ENCODE measurements at places on chromosomes 16 and 17.

DNA sequence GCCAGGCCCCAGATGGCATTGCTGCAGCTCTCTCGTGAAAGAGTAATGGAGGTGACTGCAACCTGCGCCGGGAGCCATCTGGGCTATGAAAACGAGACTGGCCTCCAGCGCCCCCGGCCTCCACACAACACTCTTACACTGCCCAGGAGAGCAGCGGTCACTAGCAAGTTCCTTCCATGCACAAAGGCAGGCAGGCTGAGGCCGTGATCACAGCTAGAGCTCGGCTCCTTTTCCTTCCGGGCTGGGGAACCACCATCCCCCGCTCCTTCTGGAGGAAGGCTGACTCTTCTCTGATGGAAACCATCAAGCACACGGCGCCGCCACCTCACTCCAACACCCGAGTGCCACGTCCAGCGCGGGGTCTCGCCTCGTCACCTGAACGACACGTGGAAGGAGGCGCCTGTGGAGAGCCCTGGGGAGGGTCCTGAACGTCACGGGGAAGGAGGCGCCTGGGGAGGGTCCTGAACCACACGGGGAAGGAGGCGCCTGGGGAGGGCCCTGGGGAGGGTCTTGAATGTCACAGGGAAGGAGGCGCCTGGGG is 61.9 kb downstream of the KLHDC4 start:
- no peak for DNase-seq

DNA sequence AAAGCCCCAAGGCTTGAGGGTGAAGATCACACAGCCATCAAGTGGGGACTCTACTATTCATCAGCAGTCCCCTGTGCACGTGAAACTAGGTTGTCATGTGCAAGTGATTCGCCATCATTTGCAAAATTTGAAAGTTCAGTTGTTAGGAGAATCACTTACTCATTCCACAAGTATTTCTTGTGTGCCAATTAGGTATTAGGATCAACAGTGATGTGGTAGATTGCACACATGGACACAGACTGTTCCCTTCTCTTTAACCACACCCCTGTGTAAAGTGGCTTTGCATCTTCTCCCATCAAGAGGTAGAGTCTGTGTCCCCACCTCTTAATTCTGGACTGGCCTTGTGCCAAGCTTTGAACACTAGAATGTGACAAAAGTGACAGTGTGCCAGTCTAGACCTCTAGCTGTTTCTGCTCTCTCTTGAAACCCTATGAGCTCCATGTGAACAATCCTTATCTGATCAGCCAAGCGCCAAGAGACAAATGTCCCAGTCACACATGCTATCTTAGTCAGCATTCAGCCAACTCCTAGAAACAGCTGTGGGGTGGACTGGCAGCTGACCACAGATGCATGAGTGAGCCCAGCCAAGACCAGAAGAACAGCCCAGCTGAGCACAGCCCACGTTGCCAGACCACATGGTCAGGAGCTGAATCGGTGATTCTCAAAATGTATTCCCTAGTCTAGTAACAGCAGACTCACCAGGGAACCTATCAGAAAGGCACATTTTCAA is 31.5 kb upstream of the SHISA9 start:
- DNase-seq, result no peak

DNA sequence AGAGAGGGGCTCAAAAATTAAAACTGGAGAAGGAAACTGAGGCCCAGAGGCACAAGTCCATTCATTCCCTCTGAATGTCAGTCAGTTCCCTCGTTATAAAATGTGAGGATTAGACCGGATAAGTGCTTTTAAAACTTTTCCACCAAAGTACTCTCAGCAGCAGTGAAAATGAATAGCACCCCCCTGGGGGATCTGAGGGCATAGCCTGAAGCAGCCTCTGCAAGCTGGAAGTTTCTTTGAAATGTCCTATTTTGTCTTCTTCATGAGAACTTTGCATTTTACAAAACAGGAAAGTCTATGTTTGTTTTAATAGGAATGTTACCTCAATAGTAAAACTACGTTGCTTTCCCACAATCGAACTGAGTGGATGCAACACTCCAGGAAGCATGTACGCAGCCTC is 273.0 kb downstream of the CEP112 start:
- DNase-seq, result no peak

- DNase-seq, result no peak
These were observed 87.3 kb upstream of the IRX5 start for GRCh38 chr16:54843424-54843750.

DNA sequence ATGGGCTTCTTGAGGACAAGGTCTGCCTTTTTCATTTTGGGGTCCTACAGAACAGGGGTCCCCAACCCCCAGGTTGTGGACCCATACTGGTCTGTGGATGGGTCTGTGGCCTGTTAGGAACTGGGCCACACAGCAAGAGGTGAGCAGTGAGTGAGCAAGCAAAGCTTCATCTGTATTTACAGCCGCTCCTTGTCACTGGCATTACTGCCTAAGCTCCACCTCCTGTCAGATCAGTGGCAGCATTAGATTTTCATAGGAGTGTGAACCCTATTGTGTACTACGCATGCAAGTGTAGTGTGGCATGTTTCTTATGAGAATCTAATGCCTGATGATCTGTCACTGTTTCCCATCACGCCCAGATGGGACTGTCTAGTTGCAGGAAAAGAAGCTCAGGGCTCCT is 33.9 kb downstream of the ERN1 start:
- DNase-seq, result no peak

GRCh38 chr17:19570544-19571062 is 36.9 kb downstream of the SLC47A1 start:
- DNase-seq, result no peak

- no peak for DNase-seq
These were observed 181.2 kb downstream of the PARN start for GRCh38 chr16:14448879-14449278.

DNA sequence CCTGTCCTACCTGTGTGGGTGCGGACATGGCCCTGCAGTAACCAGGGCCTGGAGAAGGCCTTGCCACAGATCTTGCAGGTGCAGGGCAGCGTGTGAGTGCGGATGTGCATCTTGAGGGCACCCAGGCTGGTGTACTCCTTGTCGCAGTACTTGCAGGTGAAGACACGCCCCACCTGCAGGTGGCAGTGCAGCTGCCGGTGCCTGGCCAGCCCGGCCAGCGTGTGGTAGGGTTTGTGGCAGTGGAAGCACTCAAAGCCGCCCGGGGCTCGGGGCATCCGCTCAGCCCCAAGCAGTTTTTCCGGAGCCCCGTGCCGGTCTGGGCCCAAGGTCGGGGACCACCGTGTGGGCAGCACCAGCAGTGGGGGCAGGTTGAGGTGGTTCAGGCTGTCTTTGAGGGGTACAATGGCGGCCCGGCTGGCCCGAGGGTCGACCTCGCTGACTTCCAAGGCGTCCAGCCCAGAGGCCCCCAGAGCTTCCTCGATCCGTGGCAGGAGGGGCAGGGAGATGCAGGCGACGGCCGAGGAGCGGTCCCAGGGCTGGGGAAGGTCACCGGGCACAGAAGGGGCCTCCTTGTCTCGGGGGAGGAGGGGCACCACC is 5.1 kb downstream of the SNAI3 start:
- no peak for DNase-seq

GRCh38 chr17:65984299-65984698 is 207.6 kb downstream of the CEP112 start:
- no peak for DNase-seq

Data from HCT116 (cell line).